ENCODE measurements at places on chromosomes 2 and 18.

DNA sequence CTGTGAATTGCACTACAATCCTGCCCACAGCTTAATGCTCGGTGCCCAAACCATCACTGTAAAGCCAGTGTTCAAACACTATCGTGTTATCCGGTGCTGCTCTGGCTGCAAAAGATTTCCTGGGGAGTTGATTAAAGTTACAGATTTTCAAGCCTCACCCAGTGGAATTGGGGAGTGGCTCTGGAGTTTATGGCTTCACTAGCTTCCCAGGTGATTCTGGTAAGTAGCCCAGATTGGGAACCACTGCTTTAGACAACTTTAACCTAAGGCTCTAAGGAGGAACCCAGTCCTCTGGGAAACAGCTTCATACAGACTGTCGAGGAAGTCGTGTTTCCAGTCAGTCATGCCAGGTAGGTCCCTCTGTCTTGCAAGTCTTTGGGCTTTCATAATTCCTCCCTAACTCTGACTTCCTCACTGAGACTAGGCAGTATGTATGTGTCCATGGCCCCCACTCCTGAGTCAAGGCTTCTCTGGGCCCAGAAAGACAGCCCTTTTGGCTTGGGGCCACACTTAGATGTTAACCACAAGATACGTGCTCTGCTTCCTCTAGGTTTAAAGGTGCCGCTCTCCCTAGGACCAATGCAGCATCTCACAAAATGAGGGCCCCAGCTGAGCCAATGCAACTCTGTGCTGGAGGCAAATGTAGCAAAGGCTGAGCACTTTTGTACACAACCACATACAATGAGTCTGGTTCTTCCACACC, 299.7 kb downstream of the PRKCE start:
- no peak for DNase-seq

- DNase-seq: no peak
These were observed 54.9 kb upstream of the MAP2 start for GRCh38 chr2:209368914-209369313.

- DNase-seq: peak; percentile 60
These were observed 6.2 kb upstream of the GPR155 start for GRCh38 chr2:174492963-174493431.

- DNase-seq: no peak
These were observed 46.7 kb upstream of the CDKL4 start for GRCh38 chr2:39290433-39290832.

DNA sequence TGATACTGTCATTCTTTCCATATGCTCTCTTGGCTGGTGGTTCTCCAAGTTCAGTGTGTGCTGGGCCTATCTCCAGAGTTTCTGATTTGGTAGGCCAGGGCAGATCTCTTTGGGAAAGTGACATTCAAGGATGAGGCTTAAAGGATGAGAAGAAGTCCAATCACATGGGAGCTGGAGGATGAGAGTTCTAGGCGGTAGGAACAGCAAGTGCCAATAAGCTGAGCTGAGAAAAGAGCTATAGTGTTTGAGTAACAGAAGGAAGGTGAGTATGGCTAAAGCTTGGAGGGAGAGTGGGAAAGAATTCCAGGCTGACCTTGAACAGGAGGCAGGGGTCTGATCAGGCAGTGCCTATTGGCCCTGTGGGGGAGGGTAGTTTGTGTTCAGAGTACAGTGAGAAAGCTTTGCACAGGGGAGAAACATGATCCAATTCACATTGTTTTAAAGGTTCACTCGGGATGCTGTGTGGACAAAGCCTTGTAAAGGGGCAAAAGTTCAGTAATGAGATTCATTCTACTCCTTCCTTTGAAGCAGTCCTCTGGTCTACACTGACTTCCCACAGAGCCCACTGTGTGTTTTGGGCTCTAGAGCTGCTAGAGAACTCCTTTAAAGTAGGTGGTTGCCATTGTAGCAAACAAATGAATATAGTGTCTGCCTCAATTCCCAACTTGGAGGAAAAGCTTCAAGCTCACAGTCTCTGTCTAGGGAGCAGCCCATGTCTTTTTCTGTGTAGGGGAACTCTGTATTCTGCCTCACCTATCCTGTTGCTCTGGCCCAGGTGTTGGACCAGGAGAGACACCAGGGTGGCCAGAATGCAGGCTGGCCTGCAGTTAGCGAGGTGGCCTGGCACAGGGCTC, 81.8 kb downstream of the FASTKD2 start:
- DNase-seq: no peak

DNA sequence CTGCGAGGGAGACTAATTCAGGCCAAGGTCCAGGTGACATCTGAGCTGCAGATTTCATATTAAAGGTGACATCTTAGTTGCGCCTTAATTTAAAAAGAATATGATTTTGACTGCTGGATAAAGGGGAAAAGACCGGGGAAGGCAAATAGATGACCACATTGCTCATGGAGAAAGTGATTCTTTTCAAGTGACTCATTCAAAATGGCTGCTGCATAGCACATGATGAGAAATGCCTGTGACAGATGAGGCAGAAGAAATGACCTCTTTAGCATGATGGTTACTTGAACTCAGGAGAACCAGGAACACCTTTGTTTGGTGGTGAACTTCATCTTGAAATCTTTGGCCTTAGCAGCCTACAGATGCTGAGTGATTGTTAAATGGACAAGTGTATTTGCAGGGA, 385.8 kb upstream of the TRIB2 start:
- DNase-seq: no peak

DNA sequence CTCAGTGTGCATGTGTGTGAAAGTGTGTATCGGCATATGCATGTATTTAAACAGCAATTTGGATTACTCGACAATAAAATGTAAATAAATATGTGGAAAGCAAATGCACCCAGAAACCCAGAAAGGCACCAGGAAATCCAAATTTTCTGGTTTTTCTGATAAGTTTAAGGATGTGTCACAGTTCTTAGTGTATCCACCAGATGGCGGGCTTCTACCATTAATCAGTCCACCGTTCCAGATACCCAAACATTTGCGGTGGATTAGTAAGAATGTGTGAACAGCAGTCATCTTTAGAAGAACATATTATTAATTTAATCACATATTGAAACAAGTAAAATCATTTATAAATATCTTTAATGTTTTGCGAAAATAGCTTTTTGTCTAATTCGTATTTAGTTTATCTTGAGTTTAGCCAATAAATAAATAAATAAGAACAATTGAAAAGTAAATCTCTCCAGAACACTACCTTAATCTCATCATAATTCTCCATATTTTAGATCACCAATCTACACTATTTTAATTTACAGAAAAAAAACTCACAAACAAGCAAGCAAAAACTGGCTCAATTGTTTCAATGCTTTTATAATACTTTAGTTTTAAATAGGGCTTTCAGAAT, 298.9 kb downstream of the DSEL start:
- DNase-seq: peak; percentile 42

DNA sequence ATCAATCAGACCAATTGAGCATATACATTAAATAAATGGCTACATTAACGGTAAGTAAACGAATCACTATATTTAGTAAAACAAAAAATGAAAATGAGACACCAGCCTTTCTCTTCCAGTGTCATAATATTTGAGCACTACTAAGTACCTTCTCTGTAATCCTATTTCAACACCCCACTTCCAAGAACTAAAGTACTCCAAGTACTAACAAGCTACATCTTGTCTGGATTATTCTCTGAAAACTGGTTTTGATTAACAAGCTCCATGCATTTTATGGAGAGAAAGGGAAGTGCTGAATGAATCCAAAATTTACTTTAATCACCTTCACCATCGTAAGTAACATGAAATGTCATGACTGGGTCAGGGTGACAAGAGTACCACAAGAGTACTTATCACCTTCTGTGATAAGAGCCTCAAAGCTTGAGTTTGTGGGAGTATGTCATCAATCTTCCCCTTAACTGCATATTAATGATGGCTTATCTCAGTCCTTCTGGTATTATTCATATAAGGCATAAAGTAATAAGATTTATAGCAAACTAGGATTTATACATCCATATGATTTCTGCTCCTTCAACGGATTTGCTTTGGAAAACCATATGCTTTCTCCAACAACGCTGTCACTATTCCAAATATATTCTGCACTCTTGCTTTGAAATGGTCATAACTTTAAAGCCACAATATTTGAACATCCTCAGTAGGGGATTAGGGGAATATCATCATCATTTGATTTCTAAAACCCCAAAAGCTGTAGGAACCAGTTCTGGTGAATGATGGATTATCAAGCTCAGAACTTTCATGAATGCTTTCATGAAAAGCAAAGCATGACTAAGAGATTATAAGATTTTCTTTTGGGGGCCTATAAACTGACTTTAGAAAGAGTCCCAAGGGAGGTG, 127.0 kb downstream of the ANTXR1 start:
- no peak for DNase-seq

DNA sequence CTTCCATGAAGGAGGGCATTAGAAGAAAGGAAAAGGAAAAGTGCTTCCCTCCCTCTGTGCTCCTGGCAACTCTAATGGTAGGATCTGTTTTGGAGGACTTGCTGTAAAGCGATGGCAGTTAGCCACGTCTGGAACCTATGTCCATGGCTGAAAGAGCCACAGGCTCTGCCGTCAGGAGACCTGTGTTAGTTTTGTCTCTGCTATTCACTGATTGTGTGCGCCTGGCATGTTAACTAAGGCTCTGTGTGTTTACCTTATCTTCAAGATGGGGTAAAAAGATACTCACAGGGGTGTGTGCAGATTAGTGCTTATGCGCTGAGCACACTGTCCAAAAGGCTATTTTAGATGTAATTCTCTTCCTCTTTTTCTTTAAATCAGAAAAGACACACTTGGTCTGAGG, 109.8 kb upstream of the LTBP1 start:
- DNase-seq: no peak

DNA sequence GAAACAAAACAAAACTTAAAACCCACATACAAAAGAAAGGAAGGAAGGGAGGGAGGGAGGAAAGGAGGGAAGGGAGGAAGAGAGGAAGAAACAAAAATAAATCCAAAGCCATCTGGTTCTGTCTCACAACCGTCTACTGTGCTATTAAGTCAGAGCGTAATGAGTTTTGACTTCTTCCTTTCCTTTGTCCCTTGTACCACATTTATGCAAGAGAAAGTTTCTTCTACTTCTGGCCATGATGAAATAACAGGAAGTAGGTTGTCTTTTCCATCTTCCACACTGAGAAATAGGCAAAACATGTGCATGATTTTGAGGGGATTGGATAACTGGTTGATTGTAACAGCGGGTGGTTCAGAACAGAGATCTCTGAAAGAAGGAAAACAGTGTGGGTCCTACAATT, 121.4 kb downstream of the CTAGE1 start:
- no peak for DNase-seq

DNA sequence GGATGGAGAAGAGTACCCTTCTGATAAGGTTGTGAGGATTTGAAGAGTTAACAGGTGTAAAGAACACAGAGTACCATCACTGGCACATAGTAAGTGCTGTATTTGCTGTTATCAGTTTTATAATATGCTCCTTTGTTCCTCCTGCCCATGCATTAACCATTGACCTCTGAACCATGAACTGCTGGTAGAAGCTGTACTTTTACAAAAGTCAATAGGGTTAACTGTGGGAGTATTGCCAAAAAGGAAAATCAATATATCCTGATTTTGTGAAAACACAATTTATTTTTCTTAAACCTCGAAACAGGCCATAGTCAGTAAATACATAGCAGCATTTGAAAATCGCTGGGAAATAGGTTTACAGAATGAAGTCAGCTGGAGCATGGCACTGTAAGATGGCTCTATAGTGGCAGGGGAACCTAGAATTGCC, 18.9 kb upstream of the ACAA2 start:
- no peak for DNase-seq

Measured in activated T-cell treated with anti-CD3 and anti-CD28 coated beads, Interleukin-2, amount 50 U/mL, for 72 hours (primary cell).